ENCODE measurements at places on chromosomes 2 and 18.

DNA sequence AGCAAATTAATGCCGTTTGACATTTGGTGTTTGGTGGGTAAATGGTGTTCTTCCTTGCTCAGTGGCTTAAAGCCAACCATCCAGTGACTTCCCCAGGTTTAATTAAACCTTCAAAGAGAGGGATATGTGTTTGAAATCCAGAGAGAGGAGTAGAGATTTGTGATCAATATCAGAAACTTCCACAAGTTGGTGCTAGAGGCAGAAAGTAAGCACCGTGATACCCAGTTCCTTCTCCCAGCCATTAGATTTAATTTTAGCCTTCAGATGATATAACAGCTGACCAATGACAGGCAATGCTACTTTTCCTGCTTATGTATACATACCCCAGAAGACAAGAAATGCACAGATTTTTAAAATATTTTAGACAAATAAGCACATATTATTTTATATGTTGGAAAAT, 398.5 kb downstream of the CDH2 start:
- DNase-seq: no peak

GRCh38 chr2:40343902-40344301, 108.0 kb downstream of the SLC8A1 start:
- no peak for DNase-seq

GRCh38 chr2:221649051-221649775, 77.1 kb upstream of the EPHA4 start:
- no peak for DNase-seq

- no peak for DNase-seq
Observed at GRCh38 chr18:78765637-78766281, 213.9 kb upstream of the SALL3 start.

GRCh38 chr2:45904267-45904945, 252.9 kb downstream of the PRKCE start:
- no peak for DNase-seq

DNA sequence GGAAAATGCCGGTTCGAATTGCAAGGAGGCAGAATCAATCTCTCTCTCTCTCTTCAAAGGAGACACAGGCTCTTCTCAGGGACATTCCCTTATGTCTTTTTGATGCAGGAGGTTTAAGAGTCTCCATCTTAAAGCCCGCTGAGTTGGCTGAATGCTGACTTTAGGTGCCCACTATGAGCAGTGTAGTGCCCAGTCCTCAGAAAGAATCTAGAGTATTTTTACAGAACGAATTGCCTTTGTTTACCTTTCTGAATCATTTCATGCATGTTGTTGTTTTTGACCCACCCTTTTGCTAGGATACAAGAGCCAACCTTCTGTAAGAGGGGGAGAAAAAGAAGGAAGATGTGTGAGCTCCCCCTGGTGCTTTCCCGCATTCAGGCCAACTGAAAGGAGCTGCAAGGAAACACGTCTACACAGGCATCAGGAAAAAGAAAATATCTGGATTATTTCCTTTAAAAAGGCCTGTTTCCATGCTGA, 193.5 kb upstream of the TCF4 start:
- no peak for DNase-seq
